ENCODE measurements at places on chromosomes 16 and 17.
A peak's percentile ranks its signal among the peaks of the same experiment; 100 is the strongest.

DNA sequence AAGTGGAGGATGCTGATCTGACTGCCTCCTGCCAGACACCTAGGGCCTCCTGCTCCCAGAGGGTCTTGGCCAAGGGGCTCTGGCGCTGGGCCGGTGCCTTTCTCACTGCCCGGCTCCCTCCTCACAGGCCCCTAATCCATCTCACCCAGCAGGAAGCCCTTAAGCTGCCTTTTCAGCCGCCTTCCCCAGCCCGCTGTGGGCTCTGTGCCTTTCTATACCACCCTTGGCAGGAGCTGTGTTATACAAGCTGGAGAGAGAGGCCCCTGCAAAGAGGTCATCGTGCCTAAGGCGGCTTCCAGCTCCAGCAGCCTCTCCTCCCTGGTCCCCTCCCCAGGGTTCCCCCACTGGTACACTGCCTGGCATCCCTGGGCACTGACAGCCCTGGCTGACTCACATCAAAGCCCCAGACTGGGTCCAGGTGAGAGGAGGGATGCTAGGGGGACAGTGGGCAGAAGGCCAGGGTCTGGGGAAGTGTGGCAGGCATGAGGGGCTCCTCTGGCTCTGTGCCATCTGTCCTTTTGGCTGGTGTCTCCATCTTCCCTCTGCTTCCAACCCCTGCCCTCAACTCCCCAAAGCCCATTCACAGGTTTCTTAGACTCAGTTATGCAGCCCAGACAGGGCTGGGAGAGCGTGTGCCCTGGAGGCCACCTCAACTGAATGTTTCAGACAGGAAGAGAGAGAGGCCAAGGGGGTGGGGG lies 15.3 kb upstream of the FZD2 start:
- DNase-seq, result no peak

DNA sequence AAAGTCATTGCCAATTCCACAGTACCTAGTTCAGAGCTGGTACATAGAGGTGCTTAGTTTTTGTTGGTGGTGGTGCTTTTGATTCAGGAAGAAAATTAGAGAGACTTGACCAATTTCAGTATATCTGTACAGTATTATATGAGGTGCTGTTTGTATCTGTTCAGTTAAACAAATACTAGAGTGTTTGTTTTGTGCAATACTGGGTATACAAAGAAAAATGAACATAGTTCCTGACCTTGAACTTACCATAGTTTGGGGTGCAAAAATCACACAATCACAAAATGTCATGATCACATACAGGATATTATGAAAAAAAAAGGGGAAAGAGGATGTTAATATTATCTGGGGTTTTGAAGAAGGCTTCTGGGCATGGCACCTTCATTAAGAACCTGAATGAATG lies 39.8 kb upstream of the GOT2 start:
- no peak for DNase-seq

GRCh38 chr17:19664136-19664820 lies 15.7 kb downstream of the ALDH3A2 start:
- DNase-seq, result no peak

DNA sequence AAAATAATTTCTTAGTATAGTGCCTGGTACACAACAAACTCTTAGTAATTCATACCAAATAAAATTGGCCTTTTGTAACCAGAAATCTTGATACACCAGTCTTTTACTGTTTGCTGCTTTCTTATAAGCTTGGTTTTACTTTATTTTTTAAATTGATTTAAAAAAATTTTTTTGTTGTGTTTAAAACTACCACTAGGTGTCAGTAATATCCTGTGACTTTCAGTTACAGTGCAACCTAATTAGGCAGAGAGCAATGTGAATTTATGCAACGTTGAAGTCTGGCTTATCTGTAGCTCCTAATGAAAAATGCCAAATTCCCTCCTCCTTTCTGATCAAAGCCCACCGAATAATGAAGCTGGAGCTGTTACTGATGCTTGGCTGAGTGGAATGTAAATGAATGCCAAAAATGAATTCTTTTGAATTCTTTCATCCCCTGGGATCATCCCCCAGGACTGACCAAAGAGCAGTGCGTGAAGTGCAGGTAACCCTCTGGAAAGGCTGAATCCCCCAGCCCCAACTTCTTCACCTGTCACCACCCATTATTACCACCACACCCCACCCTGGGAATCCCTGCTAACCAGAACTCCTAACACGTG lies 3.8 kb downstream of the ERCC4 start:
- peak; percentile 29 for DNase-seq

DNA sequence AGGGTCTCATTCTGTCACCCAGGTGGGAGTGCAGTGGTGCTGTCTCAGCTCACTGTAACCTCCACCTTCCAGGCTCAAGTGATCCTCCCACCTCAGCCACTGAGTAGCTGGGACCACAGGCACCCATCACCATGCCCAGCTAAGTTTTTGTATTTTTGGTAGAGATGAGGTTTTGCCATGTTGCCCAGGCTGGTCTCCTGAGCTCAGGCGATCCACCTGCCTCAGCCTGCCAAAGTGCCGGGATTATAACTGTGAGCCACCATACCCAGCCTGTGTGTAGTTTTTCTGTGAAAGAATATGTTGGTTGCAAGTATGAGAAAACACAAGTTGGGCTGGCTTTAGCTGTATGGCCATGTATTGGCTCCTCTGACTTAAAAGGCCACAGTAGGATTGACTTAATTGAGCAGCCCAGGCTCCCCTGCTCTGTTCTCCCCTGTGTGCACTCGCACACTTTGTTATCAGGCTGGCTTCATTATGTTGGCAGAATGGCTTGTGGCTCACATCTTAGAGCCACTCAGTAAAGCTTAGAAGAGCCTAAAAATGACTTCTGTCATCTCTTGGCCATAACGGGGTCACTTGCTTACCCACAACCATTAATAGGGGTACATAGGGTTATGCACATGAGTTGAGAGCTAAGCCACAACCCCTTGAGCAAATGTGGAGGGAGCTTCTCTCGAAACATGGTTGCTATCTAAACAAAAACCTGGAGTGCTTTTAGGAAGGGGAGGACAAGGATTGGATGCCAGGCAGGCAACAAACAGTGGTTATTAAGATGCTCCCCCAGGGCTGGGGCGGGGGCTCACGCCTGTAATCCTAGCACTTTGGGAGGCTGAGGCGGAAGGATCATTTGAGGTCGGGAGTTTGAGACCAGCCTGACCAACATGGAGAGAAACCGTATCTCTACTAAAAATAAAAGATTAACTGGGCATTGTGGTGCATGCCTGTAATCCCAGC lies 6.1 kb downstream of the HAPSTR1 start:
- no peak for DNase-seq

- peak; percentile 56 for DNase-seq
These were observed 169.5 kb downstream of the AHSP start for GRCh38 chr16:31696968-31697743.

DNA sequence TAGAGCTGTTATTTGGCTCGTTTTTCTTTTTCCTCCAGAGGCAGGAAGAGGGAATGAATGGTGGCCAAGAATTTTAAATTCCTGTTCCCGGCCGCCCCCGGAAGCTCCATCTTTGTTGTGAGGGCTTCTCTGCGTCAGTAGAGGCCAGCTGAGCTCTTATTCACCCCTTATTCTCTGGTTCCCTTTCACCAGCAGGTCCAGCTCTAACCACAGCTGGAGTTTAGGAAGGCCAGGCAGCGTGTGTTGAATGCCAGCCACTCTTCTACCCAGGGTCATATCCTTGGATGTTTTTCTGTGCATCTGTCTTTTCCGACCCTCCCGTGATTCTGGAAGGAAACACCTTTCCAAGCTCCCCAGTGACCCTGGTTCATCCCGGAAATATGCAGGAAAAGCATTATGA lies 570.5 kb downstream of the WWOX start:
- DNase-seq, result no peak

- DNase-seq, result no peak
These were observed 25.1 kb downstream of the KSR1 start for GRCh38 chr17:27481327-27481726.

Measured in SW 1271 (cell line).